ENCODE measurements at places on chromosomes 4 and X.
A peak's percentile ranks its signal among the peaks of the same experiment; 100 is the strongest.

DNA sequence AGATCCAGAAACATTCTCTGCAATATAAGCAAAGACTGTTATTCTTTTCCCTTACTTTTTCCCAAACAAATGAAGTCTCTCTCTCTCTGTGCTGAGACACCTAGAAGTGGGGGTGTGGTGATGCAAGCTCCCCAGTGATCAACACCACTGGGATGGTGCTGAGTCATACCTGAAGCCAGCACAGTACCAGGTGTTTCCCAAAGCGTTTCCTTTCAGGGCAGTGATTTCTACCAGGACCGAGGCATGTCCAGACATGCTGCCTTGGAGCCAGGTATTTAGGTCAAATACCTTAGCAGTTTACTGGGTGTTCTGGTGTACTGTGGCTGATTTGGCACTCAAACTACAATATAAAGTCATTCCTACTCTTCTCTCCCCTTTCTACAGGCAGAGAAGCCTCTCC, 726.5 kb downstream of the FAM133A start:
- no peaks in the 10 kb centered on the region for H3K36me3 ChIP-seq
- H3K4me1 ChIP-seq: no peaks in the 10 kb centered on the region
- H3K27me3 ChIP-seq: no peaks in the 10 kb centered on the region
- DNase-seq: peak; percentile 58
- no peak overlapping the region for H3K27ac ChIP-seq
- H3K4me3 ChIP-seq: no peak overlapping the region

DNA sequence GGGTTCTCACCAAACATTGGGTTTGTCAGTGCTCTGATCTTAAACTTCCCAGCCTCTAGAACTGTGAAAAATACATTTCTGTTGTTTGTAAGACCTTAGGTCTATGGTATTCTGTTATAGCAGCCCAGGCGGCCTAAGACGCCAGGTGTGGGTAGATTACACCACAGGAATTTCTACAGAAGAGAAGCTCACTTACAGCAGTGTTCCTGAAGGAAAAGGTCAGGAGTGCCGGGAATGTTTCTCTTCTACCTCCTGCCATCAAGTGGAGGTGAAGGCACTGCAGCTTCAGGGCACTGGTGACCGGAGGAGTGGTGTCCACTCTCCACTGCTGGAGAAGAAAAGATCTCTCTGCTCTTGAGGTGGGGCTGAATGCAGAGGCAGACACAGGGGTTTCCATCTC, 45.7 kb downstream of the FHDC1 start:
- H3K4me1 ChIP-seq: no peaks in the 10 kb centered on the region
- no peak overlapping the region for H3K27ac ChIP-seq
- H3K36me3 ChIP-seq: no peaks in the 10 kb centered on the region
- no peak for DNase-seq
- no peak overlapping the region for H3K4me3 ChIP-seq

GRCh38 chr4:63607169-63607872, 801.9 kb downstream of the TECRL start:
- DNase-seq: no peak
- no peaks in the 10 kb centered on the region for H3K27me3 ChIP-seq
- H3K4me3 ChIP-seq: no peak overlapping the region
- H3K36me3 ChIP-seq: no peaks in the 10 kb centered on the region
- H3K4me1 ChIP-seq: no peaks in the 10 kb centered on the region

DNA sequence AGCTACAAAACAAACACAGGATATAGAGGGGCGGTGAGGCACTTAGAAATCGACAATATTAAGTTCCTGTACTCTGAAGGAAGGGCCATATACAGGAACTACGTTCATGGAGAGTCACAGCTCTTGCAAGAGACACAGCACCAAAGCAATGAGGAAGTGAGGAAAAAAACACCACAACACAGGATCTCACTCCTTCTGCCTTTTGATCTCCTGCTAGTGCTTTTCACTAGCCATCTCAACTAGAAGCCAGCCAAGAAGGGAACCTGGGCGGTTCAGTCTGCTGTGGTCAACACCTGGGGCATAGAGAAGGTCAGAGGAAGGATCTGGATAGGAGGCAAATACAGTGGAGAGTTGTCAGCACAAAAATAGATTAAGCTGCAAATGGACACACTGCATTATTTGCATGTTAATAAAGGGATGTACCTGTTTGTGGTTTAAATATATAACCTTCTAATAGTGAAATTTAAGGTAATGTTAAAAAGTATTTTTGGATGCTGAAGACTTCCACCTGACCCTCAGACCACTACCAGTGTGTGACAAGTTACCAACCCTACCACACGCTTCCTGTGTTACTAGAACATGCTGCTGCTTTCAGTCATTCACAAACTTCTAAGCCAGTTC, 104.6 kb downstream of the DTHD1 start:
- no peaks in the 10 kb centered on the region for H3K36me3 ChIP-seq
- DNase-seq: peak; percentile 69
- H3K4me3 ChIP-seq: no peak overlapping the region

GRCh38 chr4:8082517-8083055, 76.0 kb downstream of the ABLIM2 start:
- no peaks in the 10 kb centered on the region for H3K36me3 ChIP-seq
- H3K27ac ChIP-seq: no peak overlapping the region
- peaks cover 97% of the 10 kb centered on the region for H3K27me3 ChIP-seq
- H3K4me3 ChIP-seq: no peak overlapping the region
- DNase-seq: no peak

GRCh38 chr4:139828966-139829664, 163.5 kb downstream of the MGST2 start:
- no peak overlapping the region for H3K4me3 ChIP-seq

- H3K4me3 ChIP-seq: no peak overlapping the region
- H3K4me1 ChIP-seq: no peaks in the 10 kb centered on the region
- H3K27ac ChIP-seq: no peak overlapping the region
- no peaks in the 10 kb centered on the region for H3K27me3 ChIP-seq
These were observed 2349.0 kb upstream of the TENM3 start for GRCh38 chr4:179894066-179894778.

GRCh38 chrX:75230296-75230695, 43.6 kb upstream of the UPRT start:
- H3K4me1 ChIP-seq: 0 out of 2 replicates have a peak, but pooled peaks cover 3% of the 10 kb centered on the region
- no peaks in the 10 kb centered on the region for H3K36me3 ChIP-seq
- DNase-seq: peak; percentile 42
- H3K27me3 ChIP-seq: no peaks in the 10 kb centered on the region

GRCh38 chr4:155762334-155762733, 3.5 kb downstream of the GUCY1B1 start:
- peaks cover 12% of the 10 kb centered on the region for H3K4me1 ChIP-seq
- no peaks in the 10 kb centered on the region for H3K36me3 ChIP-seq
- no peak overlapping the region for H3K4me3 ChIP-seq
- DNase-seq: no peak

- DNase-seq: peak; percentile 91
- peak overlapping the region; percentile 98 for H3K27ac ChIP-seq
- H3K36me3 ChIP-seq: no peaks in the 10 kb centered on the region
- peaks cover 53% of the 10 kb centered on the region for H3K4me1 ChIP-seq
These were observed 216.9 kb downstream of the PTTG2 start for GRCh38 chr4:38177035-38177546.

DNA sequence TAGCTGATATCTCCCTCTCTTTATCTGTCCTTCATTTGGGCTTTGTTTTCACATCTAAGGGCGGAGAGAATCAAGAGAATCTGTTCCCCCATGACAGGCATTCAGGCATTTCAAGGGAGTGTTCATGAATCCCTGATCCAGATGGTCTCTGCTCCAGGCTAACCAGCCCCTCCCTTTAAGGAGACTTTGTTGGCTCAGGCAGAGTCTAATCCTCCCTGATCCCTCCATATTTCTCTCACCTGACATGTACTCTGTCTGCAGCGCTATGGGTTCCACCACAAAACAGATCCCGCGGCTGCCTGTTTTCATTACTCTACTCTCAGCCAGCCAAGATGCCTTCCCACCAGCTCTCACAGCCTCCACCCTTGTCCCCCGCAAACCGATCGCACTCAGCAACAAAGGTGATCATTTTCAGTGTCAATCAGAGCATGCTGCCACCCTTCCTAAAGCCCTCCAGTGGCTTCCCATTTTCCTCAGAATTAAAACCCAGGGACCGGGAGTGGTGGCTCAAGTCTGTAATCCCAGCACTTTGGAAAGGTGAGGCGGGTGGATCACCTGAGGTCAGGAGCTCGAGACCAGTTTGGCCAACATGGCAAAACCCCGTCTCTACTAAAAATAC, 30.3 kb upstream of the SLC2A9 start:
- H3K4me3 ChIP-seq: no peak overlapping the region
- no peak for DNase-seq
- no peaks in the 10 kb centered on the region for H3K4me1 ChIP-seq
- H3K27ac ChIP-seq: no peak overlapping the region

GRCh38 chrX:42093756-42094155, 170.4 kb upstream of the CASK start:
- no peak for DNase-seq
- H3K27me3 ChIP-seq: no peaks in the 10 kb centered on the region
- H3K27ac ChIP-seq: no peak overlapping the region

Data from MM.1S (cell line).